Cortex of kidney (tissue), 1 donor: ENCODE measurements at places on chromosomes 13 and 19.

GRCh38 chr19:2987797-2988196 lies 10.4 kb downstream of the TLE6 start:
- no peak for DNase-seq

- no peak for DNase-seq
Observed at GRCh38 chr13:75946536-75947284, 310.6 kb downstream of the LMO7 start.

DNA sequence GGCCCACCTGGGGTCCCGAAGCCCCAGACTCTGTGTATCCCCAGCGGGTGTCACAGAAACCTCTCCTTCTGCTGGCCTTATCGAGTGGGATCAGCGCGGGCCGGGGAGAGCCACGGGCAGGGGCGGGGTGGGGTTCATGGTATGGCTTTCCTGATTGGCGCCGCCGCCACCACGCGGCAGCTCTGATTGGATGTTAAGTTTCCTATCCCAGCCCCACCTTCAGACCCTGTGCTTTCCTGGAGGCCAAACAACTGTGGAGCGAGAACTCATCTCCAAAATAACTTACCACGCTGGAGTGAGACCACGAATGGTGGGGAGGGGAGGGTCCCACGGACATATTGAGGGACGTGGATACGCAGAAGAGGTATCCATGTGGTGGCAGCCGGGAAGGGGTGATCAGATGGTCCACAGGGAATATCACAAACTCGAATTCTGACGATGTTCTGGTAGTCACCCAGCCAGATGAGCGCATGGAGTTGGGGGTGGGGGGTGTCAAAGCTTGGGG lies 1.0 kb upstream of the ICAM5 start:
- DNase-seq = no peak

GRCh38 chr13:99963816-99964339 lies 7.7 kb downstream of the ZIC5 start:
- DNase-seq = no peak

- no peak for DNase-seq
Observed at GRCh38 chr19:41597600-41598041, 21.7 kb downstream of the CEACAM21 start.

DNA sequence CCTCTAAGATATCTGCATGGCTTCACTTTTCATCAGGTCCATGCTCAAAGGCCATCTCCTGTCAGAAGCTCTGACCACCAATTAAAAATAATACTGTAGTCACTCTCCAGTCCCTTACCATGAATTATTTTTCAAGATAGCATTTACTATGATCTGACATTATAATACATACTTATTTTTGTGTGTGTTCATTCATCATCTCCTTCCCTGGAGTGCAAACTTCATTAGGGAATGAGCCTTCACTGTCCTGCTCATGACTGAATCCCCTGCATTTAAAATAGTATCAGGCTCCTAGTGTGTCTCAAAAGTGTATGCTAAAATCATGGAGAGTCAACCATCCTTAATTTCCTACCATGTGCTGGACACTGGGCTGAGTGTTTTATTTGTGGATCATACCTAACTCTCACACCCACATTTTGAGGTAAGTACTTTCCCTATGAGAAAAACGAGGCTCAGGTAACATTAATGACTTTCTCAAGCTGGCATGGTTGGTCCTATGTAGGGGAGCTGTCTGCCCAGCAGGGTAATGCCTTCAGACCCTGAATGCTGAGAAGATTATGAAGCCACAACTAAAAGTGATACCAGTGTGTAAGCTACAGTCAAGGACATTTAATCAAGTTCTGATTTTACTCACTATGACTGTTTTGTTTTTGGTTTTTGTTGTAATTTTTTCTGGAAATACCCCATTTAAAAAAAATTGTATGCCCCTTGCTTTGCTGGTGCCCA lies 16.3 kb downstream of the PLA2G4C start:
- DNase-seq = no peak

DNA sequence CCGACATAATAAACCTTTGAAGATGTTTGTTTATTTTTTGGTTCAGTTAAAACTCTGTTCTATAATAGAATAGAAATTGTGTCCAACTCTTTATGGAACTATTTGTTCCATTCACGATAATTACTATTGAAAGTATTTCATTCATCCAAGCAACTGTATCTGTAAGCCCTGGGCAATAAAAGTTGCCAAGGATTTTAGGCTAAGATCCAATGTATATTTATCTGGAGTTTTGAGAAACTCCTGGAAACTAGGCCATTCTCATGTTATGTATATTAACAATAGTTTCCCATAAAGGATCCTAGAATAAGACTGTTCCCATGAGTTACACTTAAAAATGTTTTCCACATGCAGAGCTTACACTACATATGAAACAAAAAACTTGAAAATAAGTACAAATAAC lies 261.6 kb downstream of the SLITRK6 start:
- DNase-seq = no peak

DNA sequence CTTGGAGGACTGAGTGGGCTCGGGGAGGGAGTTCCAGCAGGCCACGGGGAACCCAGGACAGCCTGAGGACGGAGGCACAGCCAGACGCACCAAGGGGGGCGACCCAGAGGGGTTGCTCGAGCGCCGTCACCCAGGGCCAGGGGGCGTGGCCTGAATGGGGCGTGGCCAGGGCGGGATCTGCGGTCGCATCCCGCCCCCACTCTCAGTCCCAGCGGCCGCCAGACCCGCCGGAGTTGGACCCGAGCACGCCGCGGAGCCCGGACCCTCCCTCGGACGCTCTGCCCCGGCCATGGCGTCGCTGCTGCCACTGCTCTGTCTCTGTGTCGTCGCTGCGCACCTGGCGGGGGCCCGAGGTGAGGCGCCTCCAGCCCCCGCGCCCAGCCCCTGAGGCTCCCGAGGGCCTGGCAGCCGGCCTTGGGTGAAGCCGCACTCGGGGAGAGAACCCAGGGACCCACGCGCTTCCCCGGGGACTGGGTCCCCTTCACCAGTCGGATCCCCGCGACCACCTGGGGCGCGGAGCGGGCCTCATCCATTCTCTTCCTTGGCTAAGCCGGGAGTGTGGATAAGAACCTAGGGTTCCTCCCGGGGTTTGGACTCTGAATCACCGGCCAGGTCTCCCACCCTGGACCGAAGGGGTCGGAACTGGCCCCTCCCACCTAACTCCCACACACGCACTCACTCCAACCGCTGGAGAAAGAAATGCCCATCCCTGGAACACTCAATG lies at the start of gene CILP2:
TSS of gene CILP2 (plus strand) at position 205 of the 724 bp plus-strand sequence. CDS start at position 290, 85 bp downstream.
- DNase-seq = no peak

- DNase-seq = no peak
Observed at GRCh38 chr13:102900193-102900608, 54.4 kb downstream of the ERCC5 start.

DNA sequence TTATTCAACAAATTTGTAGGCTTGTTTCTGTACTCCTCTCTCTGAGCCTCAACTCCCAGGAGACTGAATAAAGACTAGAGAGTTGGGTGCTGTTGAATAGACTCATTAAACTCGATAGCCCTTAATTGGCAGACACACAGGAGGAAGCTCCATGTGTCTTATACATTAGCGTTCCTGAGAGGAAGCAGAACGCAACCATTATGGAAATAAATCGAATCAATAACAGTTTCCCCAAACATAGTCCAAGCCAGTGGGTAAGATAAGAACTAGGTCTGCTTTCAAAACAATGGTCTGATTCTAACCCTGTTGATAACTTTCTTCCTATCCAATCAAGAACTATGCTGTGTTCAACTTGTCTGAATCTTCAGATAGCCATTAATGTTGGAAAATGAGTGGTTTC lies 118.1 kb upstream of the FNDC3A start:
- DNase-seq = no peak

DNA sequence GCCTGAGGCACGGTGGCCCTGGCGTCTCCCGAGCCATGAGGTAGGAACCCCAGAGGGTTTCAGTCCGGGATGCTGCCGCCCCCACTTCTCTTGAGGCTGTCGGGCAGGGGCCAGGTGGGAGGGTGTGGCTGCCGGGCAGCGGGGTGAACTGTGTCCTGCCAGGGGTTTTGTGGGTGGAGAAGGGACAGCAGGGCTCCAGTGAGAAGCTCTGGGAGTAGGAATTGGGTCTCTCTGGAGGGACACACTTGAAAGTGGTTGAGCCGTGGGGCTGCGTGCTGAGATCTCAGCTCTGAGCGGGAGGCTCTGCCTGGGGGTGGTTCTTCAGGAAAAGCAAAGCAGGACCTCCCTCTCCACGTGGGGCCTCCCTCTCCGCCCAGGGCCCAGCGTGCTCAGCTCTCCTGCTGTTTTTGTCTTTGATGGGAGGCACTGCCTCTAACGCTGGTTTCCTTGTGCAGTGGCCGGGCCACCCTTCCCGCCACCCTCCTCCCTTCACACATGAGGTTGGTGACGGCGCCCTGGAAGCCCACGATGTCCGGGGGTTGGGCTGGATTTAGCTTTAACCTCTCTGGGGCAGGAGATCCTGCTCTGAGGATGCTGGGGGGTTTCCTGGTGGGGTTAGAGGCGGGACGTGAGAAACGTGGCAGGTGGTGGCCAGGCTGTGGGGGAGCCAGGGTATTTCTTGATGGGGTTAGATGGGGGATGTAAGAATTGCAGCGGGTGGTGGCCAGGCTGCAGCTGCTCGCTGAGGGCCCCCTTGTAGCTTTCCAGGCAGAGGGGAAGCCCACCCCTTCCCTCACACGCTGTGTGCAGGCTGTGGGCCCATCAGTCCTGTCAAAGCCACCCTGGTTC lies 15.3 kb upstream of the ZNF554 start:
- no peak for DNase-seq

GRCh38 chr19:36605877-36606478 lies 865 bp downstream of the ZNF382 start:
- no peak for DNase-seq

GRCh38 chr19:30310602-30311263 lies 61.5 kb upstream of the ZNF536 start:
- DNase-seq = no peak

DNA sequence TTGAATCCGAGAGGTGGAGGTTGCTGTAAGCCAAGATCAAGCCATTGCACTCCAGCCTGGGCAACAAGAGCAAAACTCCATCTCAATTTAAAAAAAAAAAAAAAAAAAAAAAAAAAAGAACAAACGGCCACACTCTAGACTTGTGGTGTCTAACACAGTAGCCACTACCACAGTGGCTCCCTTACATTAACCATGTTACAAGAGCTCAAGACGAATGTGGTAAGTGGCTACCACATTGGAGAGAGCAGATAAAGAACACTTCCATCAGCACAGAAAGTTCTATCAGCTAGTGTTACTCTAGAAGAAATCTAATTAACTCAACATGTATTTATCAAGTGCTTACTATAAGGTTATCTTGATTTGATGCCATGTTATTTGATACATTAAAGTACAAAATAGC lies 11.5 kb downstream of the XPO4 start:
- DNase-seq = no peak

DNA sequence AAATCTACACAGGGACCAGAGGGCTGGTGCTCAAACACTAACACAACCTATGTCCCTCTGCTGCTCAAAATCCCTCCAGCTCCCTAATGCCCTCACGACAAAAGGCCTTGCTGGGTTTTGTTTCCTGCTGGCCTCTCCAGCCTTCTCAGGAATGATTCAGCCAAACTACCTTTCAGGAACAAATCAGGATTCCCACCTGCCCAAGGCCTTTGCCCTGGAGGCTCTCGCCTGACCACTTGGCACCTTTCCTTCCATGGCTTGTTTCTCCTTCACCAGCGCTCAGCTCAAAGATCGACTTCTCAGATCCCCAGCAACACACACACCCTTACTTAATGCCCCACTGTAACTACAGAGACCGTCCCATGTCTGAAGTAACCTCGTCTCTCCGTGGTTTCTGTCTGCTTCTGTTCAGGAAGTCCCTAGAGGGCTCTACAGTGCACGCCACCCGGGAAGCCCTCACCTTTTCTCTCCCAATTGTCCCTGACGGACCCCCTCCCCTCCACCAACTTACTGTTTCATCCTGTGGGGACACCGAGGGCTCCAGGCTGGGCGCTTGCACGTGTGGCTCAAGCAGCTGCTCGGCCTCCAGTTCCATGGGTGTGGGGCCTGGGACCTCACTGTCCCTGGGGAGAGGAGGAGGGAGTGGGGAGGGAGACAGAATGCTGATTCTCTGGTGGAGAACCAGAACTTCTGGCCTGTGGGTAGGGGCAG lies 3.2 kb upstream of the SIX5 start:
- no peak for DNase-seq

GRCh38 chr19:15779756-15780476 lies 7.5 kb upstream of the OR10H5 start:
- no peak for DNase-seq

DNA sequence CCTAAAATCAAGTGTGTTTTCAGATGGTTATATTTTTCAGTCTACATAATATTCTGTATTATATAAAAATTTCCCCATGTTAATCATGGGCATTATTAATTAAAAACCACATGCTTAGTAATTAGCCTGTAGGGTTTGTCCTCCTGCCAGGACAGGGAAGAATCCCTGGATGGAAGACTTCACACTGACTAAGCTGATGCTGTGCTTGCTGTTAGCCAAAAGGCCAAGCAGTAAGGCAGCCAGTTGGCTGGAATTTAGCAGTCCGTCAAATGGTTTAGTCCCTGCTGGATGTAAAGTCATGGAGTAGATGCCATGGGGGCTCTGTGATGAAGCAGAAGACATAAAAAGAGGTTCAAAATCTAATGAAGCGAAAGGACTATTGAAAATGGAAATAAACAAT lies 168.0 kb upstream of the OBI1 start:
- no peak for DNase-seq

DNA sequence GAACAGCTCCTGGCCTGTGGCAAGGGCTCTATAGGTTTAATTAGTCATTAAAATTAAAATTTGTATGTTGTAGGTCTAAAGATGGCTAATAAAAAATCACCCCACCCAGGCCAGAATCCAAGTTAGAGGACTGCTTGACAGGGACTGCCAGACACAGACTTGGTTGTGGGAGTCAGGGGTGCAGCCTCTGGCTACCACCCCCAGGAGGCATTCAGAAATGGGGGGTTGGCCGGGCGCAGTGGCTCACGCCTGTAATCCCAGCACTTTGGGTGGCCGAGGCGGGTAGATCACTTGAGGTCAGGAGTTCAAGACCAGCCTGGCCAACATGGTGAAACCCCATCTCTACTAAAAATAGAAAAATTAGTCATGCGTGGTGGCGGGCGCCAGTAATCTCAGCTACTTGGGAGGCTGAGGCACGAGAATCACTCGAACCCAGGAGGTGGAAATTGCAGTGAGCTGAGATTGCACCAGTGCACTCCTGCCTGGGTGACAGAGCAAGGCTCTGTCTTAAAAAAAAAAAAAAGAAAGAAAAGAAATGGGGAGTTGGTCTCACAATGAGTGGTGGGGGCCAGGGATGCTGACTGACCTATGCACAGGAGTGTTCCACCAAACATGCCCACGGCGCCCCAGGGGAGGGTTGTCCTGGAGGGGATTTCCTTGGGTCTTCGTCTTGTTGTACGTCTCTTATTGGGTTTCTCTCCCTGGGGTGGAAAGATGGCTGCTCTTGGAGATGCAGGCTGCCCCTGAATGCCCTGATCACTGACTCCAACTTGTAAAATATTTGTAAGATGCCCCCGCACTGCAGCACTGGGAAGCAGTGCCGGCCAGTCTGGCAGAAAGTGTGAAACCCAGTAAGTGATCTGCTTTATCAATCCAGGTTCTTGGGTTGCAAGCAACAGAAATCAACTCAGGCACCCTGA lies 68.8 kb downstream of the SIPA1L3 start:
- no peak for DNase-seq
